Activated T-cell treated with anti-CD3 and anti-CD28 coated beads for 1 hour (primary cell): ENCODE measurements at places on chromosomes 16 and 17.

DNA sequence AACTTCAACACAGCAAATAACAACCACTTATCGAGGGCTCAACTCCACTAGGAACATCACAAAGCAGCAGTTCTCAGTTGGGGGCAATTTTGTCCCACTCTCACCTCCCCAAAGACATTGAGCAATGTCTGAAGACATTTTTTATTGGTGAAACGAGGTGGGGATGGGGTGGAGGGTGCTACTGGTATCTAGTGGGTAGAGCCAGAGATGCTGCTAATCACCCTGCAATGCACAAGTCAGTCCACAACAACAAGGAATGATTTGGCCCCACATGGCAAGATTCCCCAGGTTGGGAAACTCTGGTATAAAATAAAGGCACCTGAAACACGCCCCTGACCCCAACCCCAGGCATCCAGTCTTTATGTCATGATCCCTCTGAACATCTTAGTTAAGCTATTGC is 33.3 kb downstream of the TLE7 start:
- no peak for DNase-seq

GRCh38 chr17:14840616-14841231 is 424.4 kb downstream of the PMP22 start:
- no peak for DNase-seq

DNA sequence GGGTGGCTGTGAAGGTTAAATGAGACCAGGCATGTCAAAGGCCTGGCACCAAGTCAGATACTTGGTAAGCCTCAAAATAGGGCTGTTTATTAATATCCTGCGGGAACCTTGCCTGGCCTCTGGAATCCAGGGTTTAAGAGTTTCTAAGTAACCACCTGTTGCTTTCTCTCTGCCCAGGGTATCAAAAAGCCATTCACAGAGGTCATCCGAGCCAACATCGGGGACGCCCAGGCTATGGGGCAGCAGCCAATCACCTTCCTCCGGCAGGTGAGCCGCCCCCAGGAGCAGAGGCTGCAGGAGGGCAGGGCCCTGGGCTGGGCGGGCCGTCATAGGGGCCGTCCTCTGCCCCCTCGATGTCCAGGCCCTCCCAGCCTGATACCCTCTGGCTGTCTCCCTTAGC is 13.3 kb downstream of the GPT2 start:
- DNase-seq: no peak

DNA sequence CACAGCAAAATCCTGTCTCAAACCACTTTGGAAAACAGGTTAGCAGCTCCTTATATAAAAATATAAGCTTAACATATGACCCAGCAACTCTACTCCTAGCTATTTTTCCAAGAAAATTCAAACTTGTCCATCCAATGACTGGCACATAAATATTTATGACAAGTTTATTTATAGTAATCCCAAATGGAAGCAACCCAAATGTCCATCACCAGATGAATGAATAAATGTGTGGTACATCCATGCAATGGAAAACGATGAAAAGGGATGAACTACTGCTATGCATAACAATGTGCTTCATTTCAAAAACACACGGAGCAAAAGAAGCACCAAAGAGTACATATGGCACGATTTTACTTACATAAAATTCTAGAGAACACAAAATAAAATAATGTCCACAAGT is 9.6 kb upstream of the KPNB1 start:
- no peak for DNase-seq

DNA sequence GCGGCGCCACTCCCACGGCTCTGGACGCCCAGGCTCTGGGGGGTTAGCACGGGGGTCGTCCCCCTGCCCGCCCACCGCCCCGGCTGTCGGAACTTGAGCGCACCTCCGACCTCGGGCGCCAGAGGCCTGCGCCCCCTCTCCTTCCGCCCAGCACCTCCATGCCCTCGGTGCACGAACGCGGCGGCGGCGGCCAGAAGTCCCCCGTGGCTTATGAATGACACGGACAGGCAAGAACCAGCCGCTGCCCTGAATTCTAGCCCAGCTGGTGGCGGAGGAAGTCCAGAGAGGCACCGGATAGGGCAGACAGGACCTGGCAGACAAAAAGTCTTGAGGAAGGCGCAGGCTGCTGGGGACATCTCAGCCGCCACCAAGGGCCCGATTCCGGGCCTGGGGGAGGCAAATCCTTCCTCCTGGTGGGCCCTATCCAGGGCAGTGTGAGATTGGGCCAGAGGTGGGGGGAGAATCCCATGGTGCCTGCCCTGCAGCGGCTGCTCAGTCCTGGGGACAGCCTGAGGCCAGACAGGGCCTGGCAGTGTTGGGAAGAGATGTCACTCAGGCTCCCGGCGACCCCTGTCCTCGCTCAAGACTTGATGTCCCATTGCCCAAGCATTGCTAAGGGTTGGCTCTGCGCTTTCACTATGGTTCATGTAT is 897 bp upstream of the CYGB start:
- DNase-seq: no peak

- no peak for DNase-seq
Measured at GRCh38 chr17:48571826-48572417, 6.2 kb downstream of the HOXB4 start.

- no peak for DNase-seq
Measured at GRCh38 chr16:84618581-84619460, 943 bp upstream of the COTL1 start.

- DNase-seq: no peak
Measured at GRCh38 chr16:79612207-79612606, 11.7 kb upstream of the MAF start.

- DNase-seq: no peak
Measured at GRCh38 chr16:84999857-85000480, 11.4 kb downstream of the ZDHHC7 start.

DNA sequence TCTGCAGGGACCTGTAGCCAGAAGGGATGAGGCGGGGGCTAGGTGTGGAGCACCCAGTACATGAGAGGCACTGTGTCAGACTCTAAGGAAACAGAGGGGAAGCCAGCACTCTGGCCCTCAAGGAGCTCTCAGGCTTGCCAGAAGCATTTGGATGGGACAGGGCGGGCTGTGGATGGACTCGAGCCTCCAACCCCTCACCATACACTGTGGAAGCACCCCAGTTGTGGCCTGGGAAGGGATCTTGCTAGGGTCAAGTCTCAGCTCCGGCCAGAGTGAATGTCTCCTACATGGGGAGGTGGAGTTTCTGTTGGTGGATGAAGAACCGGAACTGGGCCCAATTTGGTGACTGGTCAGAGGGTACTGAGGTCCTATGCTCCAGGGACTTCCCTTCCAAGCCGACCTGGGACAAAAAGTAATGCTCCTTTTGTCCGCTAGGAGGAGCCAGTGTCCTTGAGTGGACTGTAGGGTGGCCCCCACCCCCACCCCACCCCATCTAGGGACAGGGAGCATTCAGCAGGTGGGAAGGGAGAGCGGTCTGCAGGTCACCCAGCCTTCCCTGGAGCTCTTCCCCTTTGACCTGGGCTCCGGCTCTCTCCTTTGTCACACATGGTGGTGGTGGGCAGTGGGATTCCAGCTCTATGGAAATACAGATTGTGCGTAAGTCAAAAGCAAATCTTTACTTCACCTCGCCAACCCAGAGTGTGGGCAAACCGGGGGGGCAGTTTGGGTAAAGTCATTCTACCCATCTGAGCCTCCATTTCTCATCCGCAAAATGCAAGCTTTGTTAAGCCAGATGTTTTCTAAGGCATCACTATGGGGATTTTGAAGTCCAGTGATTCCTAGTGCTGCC is 20.4 kb upstream of the PHB1 start:
- DNase-seq: peak; percentile 11

DNA sequence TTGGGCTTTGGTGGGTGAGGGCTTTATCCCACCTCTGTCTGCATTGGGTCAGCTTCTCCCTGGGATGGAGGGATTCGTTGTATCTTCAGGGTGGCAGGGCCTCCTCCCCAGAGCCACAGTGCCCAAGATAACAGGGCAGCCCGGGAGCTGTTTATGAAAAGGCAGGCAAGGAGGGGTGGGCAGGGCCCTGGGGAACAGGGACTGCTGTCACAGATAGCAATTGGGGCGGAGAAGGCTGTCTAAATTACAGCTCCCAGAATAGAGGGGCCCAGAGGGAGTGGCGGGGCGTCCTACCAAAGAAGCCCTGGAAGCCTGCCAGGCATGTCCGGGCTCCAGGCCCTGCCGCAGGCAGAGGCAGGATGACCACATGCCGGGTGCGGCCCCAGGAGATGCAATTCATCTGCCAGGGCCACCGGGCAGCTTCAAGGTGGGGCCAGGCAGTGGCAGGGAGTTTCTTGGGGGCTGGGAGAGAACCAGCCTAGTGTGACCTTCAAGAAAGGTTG is 18.8 kb upstream of the PHOSPHO1 start:
- no peak for DNase-seq

DNA sequence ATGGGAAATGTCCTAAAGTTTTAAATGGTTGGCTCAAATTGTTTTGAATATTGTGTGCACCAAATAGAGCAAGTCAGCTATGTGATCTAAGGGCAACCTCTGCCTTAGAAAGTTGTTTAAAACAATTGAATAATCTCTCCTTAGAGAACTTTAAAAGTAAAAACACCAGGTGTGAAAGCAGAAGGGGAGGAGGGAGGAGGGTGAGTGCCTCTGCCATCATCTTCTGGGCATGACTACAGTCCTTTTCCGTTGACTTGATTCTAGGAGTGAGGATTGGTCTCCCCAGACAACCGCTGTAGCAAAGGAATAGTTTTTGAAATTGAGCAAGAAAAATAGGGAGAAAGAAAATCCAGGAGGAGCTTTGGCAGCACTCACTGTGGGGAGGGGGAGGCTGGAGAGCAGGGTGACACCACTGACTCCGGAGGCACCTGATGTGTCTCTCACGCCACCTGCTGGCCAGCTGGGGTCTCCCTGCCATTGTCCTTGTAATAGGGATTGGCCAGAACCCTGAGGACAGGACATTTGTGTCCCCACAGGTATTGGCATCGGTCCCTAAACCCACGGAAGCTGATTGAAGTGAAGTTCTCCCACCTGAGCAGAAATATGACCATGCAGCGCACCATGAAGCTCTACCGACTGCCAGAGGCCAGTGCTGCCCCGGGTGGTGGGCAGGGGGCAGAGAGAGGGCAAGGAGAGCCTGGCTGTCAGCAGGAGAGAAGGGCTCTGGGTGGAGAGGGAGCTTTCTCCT is 33.3 kb downstream of the PLCD3 start:
- DNase-seq: peak; percentile 77

GRCh38 chr17:33118391-33119075 is 126.9 kb downstream of the SPACA3 start:
- no peak for DNase-seq

- DNase-seq: no peak
Measured at GRCh38 chr17:67637901-67638641, 79.7 kb upstream of the NOL11 start.

GRCh38 chr17:50134206-50135110 is 4.5 kb upstream of the SAMD14 start:
- no peak for DNase-seq

GRCh38 chr16:22052980-22053379 is 39.4 kb upstream of the VWA3A start:
- DNase-seq: no peak

GRCh38 chr17:3167574-3167973 is 29.7 kb upstream of the OR1A2 start:
- no peak for DNase-seq

- no peak for DNase-seq
Measured at GRCh38 chr16:81714583-81714982, 64.5 kb upstream of the PLCG2 start.

GRCh38 chr16:67946128-67946569 is 2.2 kb upstream of the LCAT start:
- DNase-seq: no peak

- no peak for DNase-seq
Measured at GRCh38 chr17:4590981-4591453, 6.7 kb downstream of the SMTNL2 start.

GRCh38 chr16:29756654-29757053 is 10.9 kb upstream of the C16orf54 start:
- no peak for DNase-seq

- DNase-seq: no peak
Measured at GRCh38 chr17:68295086-68295485, 3.8 kb downstream of the ARSG start.

DNA sequence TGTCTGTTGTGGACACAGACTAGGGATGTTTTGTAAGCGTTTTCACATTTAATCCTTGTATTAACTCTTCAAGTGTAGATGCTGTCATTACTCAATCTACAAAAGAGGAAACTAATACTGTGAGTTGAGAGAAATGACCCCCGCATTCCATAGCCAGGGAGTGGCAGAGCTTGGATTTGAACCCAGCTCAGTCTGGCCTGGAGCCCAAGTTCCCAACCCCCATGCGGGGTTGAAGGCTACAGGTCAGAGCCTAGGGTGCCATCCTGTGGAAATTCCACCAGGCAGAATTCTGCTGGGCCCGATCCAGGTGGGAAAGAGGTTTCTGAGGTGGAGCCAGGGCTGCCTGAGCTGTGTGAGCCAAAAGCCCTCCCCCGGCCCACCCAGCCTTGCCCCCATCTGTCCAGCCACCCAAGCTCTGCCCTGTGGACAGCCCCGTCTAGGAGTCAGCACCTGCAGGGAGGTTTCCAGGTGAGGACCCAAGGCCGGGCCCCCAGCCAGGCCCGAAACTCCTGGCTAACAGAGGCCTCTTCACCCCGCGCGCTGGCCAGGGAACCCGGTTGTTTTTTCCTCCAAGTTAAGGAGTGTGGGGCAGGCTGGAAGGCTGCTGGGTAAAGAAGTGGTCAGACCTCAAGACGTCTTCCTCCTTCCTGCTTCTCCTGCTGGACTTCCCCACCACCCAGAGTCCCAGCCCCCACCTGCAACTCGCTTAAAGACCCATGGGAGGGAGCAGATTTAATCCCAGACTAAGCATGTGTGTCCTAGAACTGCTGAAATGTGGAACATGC is 5.7 kb downstream of the MMP15 start:
- DNase-seq: no peak

DNA sequence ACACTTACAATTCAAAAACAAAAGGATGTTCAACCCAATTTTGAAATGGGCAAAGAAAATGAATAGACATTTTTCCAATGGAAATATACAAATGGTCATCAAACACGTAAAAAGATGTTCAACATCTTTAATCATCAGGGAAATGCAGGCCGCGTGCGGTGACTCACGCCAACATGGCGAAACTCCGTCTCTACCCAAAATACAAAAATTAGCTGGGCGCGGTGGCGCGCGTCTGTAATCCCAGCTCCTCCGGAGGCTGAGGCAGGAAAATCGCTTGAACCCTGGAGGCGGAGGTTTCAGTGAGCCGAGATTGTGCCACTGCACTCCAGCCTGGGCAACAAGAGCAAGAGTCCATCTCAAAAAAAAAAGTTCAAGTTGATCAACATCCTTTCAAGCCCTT is 1.8 kb upstream of the CLUAP1 start:
- DNase-seq: no peak

- DNase-seq: no peak
Measured at GRCh38 chr17:32141258-32141657, 1.0 kb upstream of the RHOT1 start.
